ENCODE measurements at places on chromosomes 6 and 20. TPM values are rescaled to one million over a fixed set of nuclear protein-coding genes. Genes with fewer than 3 reads are reported as not detected.

Gene PNISR
- total RNA-seq, result 399 TPM

Gene SLC2A10
- 0.83 TPM for total RNA-seq

- H3K36me3 ChIP-seq, result no peaks in the 10 kb centered on the region
- no peak overlapping the region for H3K27ac ChIP-seq
- no peaks in the 10 kb centered on the region for H3K4me1 ChIP-seq
- peaks cover 6% of the 10 kb centered on the region for H3K27me3 ChIP-seq
- DNase-seq, result no peak
- no peak overlapping the region for H3K4me3 ChIP-seq
Observed at GRCh38 chr6:80503660-80504059, 397.2 kb downstream of the BCKDHB start.

DNA sequence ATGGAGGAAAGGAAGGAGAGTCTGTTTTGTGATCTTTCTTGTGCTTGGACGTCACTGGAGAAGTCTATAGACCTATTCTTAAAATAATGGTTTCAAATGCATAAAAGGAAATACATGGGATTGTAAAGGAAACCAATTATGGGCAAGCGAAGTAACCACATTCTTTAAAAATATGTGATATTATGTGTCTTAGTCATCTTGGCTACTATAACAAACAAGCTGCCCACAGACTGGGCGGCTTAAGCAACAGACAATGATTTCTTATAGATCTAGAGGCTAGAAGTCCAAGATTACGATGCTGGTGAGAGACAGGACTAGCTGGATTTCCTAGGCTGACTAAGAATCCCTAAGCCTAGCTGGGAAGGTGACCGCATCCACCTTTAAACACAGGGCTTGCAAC, 49.4 kb upstream of the CD83 start:
- H3K4me1 ChIP-seq, result peaks cover 11% of the 10 kb centered on the region
- no peak overlapping the region for H3K27ac ChIP-seq
- H3K36me3 ChIP-seq, result no peaks in the 10 kb centered on the region
- DNase-seq, result no peak

GRCh38 chr6:22153384-22154158, 143.3 kb downstream of the PRL start:
- H3K27me3 ChIP-seq, result peaks cover 7% of the 10 kb centered on the region
- no peak for DNase-seq
- H3K4me3 ChIP-seq, result no peak overlapping the region
- H3K36me3 ChIP-seq, result no peaks in the 10 kb centered on the region
- H3K27ac ChIP-seq, result no peak overlapping the region
- H3K4me1 ChIP-seq, result peaks cover 7% of the 10 kb centered on the region

DNA sequence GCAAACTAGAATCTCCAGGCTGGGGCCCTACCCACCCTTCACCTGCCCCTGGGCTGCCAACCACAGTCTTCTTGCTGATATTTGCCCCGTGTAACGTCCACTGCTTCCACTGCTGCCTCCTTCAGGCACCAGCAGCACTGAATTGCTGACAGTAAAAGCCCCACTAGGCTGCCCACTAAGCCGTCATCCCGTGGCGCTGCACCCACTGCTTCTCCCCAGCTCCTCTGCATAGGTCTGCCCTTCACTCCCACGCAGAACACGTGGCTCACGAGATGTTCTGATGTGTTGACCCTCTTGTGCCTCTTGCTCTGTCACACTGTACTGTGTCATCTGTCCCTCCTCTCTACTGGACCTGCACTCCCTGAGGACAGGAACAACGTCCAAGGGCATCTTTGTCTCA, 86.3 kb upstream of the HIVEP1 start:
- H3K4me1 ChIP-seq, result peaks cover 4% of the 10 kb centered on the region
- no peaks in the 10 kb centered on the region for H3K27me3 ChIP-seq
- no peaks in the 10 kb centered on the region for H3K36me3 ChIP-seq
- no peak for DNase-seq

DNA sequence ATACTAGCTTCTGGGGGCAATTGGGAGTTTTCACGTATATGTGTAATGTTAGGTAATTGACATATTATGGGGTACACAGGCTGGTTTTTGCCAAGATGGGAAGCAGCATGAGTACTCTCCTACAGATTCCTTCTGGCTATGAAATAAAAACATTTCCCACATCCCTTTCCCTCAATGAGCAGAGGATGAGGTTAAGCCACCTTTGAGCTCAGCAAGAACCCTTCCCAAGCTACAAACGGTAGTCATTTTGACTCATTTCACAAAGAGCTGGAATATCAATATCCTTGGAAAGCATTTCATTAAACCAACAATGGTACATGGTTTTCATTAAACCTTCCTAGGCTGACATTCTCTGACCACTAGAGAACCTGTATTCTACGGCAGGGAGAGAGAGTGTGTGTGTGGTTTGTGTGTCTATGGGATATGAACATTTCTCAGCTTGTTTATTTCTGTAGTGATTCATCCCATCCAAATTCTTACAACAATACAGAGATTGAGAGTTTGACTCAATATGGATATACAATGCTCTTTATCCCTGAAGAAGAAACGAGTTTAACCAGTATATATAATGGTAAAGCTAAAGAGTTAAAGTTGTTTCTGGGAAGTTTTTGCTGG, 119.5 kb downstream of the ARHGAP18 start:
- no peaks in the 10 kb centered on the region for H3K27me3 ChIP-seq
- no peak for DNase-seq
- no peak overlapping the region for H3K27ac ChIP-seq
- H3K4me1 ChIP-seq, result no peaks in the 10 kb centered on the region

DNA sequence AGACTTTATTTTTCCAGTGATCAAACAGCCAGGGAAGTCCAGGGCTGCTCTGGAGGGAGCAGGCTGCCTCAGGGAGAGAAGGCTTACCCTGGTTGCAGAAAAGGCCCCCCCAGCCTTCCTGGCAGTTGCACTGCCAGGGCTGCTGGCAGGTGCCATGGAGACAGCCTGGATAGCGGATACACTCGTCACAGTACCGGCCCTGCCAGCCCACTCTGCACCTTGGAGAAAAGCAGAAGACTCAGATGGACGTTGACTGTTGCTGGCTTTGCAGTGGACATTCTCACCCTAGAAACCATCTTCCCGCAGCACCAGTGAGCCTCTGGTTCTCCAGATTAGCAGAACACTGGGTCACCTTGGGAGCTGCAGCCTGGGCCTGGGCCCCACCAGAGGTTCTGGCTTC, 5.4 kb downstream of the DLL1 start:
- H3K27ac ChIP-seq, result no peak overlapping the region
- no peak for DNase-seq
- H3K27me3 ChIP-seq, result no peaks in the 10 kb centered on the region
- peaks cover 45% of the 10 kb centered on the region for H3K36me3 ChIP-seq

GRCh38 chr6:169898788-169899480, 147.5 kb downstream of the ERMARD start:
- H3K4me1 ChIP-seq, result no peaks in the 10 kb centered on the region
- peaks cover 18% of the 10 kb centered on the region for H3K27me3 ChIP-seq
- no peak overlapping the region for H3K4me3 ChIP-seq
- no peak overlapping the region for H3K27ac ChIP-seq
- no peaks in the 10 kb centered on the region for H3K36me3 ChIP-seq

DNA sequence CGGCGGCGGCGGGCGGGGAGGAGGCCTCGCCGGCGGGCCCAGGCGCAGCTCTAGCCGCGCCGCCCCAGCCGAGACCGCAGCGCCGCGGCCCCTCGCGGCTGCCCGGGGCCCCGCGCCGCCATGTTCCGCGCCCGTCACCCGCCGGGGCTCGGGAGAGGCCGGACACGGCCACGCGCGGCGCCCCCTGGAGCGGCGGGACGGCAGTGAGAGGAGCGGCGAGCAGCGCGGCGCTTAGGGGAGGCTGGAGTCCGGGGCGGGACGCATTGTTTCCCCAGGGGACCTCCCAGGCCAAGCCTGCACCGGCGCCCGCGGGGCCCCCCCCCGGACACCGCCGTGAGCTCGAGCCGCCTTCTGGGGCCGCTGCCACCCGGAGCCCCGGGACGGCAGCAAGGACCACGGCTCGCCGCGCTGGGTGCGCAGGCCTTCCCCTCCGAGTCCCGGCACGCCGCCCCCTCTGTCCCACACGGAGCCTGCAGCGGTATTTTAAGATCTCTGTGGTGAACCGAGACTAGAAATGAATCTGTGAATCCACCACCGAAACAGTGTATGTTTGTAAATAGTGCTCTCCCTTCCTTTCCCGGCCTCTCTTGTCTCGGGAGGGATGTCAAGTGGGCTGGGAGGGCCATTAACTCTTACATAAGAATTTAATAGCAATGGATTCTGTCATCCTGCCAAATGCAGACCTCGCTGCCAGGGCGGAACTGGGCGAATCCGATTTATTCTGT, 424 bp upstream of the KIF13A start:
- peak overlapping the region; percentile 30 for H3K27ac ChIP-seq
- peak overlapping the region; percentile 95 for H3K4me3 ChIP-seq
- peaks cover 36% of the 10 kb centered on the region for H3K27me3 ChIP-seq
- peak; percentile 24 for DNase-seq
- peaks cover 14% of the 10 kb centered on the region for H3K4me1 ChIP-seq
- peaks cover 6% of the 10 kb centered on the region for H3K36me3 ChIP-seq
